Endodermal cell (in vitro differentiated cells): ENCODE measurements at places on chromosomes 11 and 22. TPM values are rescaled to one million over a fixed set of nuclear protein-coding genes. Genes with fewer than 3 reads are reported as not detected.

GRCh38 chr22:17191163-17191784, 28.0 kb downstream of the ADA2 start:
- no peak overlapping the region for H3K4me3 ChIP-seq
- H3K4me1 ChIP-seq, result no peaks in the 10 kb centered on the region
- no peak overlapping the region for H3K27ac ChIP-seq
- no peak for DNase-seq

- H3K4me3 ChIP-seq, result no peak overlapping the region
- no peak overlapping the region for H3K27ac ChIP-seq
Observed at GRCh38 chr11:103671143-103671651, 365.2 kb upstream of the DDI1 start.

- no peaks in the 10 kb centered on the region for H3K36me3 ChIP-seq
- DNase-seq, result no peak
- no peak overlapping the region for H3K4me3 ChIP-seq
- H3K27me3 ChIP-seq, result no peaks in the 10 kb centered on the region
- H3K27ac ChIP-seq, result no peak overlapping the region
Observed at GRCh38 chr11:70246196-70246595, 24.3 kb upstream of the PPFIA1 start.

RAPSN gene
- total RNA-seq, result 0.40 to 0.61 TPM in 2 of 3 replicates, not detected in the other

TSSK2 gene
- not detected in 2 replicates for total RNA-seq

GRCh38 chr22:32318361-32318760, 39.3 kb upstream of the RFPL3 start:
- no peak overlapping the region for H3K4me3 ChIP-seq
- H3K4me1 ChIP-seq, result no peaks in the 10 kb centered on the region
- peak; percentile 13 for DNase-seq
- no peak overlapping the region for H3K27ac ChIP-seq
- H3K36me3 ChIP-seq, result no peaks in the 10 kb centered on the region

- H3K4me3 ChIP-seq, result no peak overlapping the region
- H3K4me1 ChIP-seq, result no peaks in the 10 kb centered on the region
- DNase-seq, result peak; percentile 56
- H3K36me3 ChIP-seq, result peaks cover 3% of the 10 kb centered on the region
- no peaks in the 10 kb centered on the region for H3K27me3 ChIP-seq
- no peak overlapping the region for H3K27ac ChIP-seq
Observed at GRCh38 chr11:43925063-43925931, 17.1 kb upstream of the C11orf96 start.

DNA sequence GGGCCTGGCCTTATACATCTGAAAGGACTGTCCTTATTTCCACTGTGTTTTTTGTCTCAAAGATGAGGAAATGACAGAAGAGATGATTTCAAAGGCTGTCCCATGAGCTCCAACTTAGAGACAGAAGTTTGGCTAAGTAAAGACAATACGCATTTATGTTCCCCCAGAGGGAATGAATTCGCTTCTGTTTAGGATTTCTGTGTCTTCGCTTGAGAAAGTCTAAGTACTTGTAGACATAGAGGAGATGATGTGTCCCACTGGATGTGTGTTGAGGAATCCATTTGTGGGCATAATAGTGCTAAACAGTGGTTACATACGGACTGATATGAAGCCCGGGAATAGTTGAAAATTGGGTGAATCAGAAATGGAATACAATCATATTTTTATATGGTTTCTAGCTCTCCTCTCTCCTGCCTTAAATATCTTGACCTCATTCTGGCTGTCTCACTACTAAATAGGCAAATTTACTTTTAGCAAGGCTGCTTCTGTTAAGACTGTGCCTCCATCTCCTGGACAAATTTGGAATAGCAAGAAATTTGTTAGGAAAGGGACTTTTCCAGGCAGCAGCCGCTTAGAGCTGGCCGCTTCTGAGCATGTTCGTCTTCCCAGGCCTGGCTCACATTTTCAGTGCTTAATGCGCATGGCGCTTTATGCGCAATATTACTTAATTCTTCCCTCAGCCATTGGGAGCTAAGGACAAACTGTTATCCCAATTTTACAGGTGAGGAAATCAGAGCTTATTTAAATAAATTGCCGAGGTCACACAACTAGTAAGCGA, 1.9 kb upstream of the PEX26 start:
- peaks cover 16% of the 10 kb centered on the region for H3K36me3 ChIP-seq
- DNase-seq, result peak; percentile 78
- no peak overlapping the region for H3K4me3 ChIP-seq
- peaks cover 6% of the 10 kb centered on the region for H3K4me1 ChIP-seq
- H3K27me3 ChIP-seq, result peaks cover 4% of the 10 kb centered on the region

- peaks cover 3% of the 10 kb centered on the region for H3K4me1 ChIP-seq
- H3K27me3 ChIP-seq, result no peaks in the 10 kb centered on the region
- H3K36me3 ChIP-seq, result no peaks in the 10 kb centered on the region
- DNase-seq, result no peak
Observed at GRCh38 chr11:12975195-12975594, 33.9 kb upstream of the RASSF10 start.

GRCh38 chr11:94656968-94657367, 89.8 kb downstream of the PIWIL4 start:
- no peaks in the 10 kb centered on the region for H3K27me3 ChIP-seq
- H3K27ac ChIP-seq, result no peak overlapping the region
- DNase-seq, result peak; percentile 75
- peaks cover 59% of the 10 kb centered on the region for H3K36me3 ChIP-seq
- H3K4me1 ChIP-seq, result peaks cover 11% of the 10 kb centered on the region

LGALS1 gene
- total RNA-seq, result 10.4 and 12.1 TPM in 2 replicates

SCGB2A2 gene
- not detected in 3 replicates for total RNA-seq

XNDC1N gene
- total RNA-seq, result 8.2 to 16.3 TPM (median 15.2 TPM) in 3 replicates

- no peaks in the 10 kb centered on the region for H3K36me3 ChIP-seq
- no peak overlapping the region for H3K4me3 ChIP-seq
- peaks cover 5% of the 10 kb centered on the region for H3K4me1 ChIP-seq
- no peaks in the 10 kb centered on the region for H3K27me3 ChIP-seq
- no peak overlapping the region for H3K27ac ChIP-seq
Observed at GRCh38 chr11:120343429-120343828, 7.2 kb downstream of the ARHGEF12 start.

- no peak overlapping the region for H3K27ac ChIP-seq
- no peaks in the 10 kb centered on the region for H3K27me3 ChIP-seq
- peaks cover 45% of the 10 kb centered on the region for H3K4me1 ChIP-seq
- DNase-seq, result peak; percentile 97
- peak overlapping the region; percentile 11 for H3K4me3 ChIP-seq
Observed at GRCh38 chr11:119373921-119374631, 7.4 kb downstream of the USP2 start.

CYP2D6 gene
- total RNA-seq, result 3.2 to 5.8 TPM (median 5.6 TPM) in 3 replicates

GRCh38 chr11:82992223-82992622, 79.5 kb downstream of the RAB30 start:
- H3K27ac ChIP-seq, result no peak overlapping the region
- H3K4me1 ChIP-seq, result no peaks in the 10 kb centered on the region
- no peak for DNase-seq
- peaks cover 21% of the 10 kb centered on the region for H3K27me3 ChIP-seq
- no peaks in the 10 kb centered on the region for H3K36me3 ChIP-seq

KCNQ1 gene
- 1.8 to 2.9 TPM (median 2.3 TPM) in 3 replicates for total RNA-seq

DNA sequence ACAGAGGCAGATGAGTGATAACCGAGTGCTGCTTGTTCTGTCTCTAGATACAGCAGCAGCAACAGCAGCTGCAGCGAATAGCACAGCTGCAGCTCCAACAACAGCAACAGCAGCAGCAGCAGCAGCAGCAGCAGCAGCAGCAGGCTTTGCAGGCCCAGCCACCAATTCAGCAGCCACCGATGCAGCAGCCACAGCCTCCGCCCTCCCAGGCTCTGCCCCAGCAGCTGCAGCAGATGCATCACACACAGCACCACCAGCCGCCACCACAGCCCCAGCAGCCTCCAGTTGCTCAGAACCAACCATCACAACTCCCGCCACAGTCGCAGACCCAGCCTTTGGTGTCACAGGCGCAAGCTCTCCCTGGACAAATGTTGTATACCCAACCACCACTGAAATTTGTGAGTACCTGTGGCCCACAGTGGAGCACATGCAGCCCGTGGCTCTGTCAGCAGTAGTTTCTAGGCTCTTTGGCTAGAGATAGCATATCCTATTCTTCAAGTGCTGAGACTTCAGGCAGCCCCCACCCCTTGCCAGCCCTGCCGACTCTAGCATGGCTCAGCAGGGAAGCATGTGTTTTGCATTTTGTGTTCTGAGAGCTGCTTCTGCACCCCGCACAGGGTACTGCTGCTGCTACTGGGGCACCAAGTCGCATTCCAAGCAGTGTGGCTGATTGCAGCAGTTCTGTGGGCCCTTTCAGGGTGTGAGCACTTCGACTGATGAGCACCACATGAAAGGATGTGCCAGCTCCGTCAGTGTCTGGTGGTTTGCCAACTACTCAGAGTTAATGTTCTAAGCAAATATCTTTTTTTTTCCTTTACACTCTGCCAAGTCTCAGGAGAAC, 59.2 kb downstream of the MED15 start:
- H3K27me3 ChIP-seq, result no peaks in the 10 kb centered on the region
- peaks cover 81% of the 10 kb centered on the region for H3K36me3 ChIP-seq
- H3K4me3 ChIP-seq, result no peak overlapping the region
- no peak for DNase-seq

PNPLA3 gene
- total RNA-seq, result 48.1 to 62.4 TPM (median 51.0 TPM) in 3 replicates

GRCh38 chr11:64851831-64852351, 7.4 kb upstream of the CDC42BPG start:
- H3K4me1 ChIP-seq, result no peaks in the 10 kb centered on the region
- no peak for DNase-seq
- H3K36me3 ChIP-seq, result peaks cover 12% of the 10 kb centered on the region

DNA sequence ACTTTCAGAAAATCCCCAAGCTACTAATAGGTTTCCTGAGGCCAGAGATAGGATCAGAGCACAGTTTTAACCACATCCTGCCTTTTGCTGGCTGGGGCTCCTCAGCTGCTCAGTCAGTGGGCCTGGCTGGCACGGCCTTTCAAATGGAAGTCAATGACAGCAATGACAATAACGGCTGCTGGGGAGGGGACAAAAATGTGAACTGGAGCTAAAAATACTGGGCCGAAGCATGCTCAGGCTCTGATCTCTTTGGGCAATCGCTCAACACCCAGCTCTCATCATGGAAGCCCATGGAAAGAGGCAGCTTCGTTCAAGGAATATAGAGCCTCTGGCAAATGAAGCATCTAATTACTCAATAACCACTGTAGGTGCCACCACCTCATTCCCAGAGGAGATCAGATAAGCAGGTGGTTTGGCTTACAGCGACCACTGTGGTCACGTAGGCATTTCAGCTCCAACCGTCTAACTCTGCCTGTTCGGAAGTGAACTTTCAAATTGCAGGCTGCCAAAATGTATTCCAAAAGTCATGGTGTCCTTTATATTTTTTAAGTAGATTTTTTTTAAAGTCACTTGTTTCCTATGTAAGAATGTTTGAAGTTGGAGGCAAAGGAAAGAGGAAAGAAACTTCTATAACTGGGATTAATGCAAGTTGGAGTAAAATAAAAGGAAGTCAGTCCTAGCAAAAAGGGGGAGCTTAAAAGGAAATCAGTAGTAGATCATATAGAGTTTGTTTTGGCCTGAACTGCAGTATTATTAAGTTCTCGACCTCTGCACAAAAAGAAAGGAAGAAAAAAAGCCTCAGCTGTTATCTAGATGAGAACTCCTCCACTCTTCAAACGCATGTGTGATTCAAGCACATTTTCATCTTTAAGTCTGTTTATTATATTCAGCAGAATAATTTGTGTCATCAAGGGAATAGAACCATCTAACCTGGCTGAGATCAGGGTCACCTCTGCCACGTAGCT, 14.1 kb downstream of the WT1 start:
- no peaks in the 10 kb centered on the region for H3K36me3 ChIP-seq
- H3K4me3 ChIP-seq, result no peak overlapping the region
- H3K27ac ChIP-seq, result no peak overlapping the region
- peaks cover 50% of the 10 kb centered on the region for H3K27me3 ChIP-seq
- H3K4me1 ChIP-seq, result no peaks in the 10 kb centered on the region

DNA sequence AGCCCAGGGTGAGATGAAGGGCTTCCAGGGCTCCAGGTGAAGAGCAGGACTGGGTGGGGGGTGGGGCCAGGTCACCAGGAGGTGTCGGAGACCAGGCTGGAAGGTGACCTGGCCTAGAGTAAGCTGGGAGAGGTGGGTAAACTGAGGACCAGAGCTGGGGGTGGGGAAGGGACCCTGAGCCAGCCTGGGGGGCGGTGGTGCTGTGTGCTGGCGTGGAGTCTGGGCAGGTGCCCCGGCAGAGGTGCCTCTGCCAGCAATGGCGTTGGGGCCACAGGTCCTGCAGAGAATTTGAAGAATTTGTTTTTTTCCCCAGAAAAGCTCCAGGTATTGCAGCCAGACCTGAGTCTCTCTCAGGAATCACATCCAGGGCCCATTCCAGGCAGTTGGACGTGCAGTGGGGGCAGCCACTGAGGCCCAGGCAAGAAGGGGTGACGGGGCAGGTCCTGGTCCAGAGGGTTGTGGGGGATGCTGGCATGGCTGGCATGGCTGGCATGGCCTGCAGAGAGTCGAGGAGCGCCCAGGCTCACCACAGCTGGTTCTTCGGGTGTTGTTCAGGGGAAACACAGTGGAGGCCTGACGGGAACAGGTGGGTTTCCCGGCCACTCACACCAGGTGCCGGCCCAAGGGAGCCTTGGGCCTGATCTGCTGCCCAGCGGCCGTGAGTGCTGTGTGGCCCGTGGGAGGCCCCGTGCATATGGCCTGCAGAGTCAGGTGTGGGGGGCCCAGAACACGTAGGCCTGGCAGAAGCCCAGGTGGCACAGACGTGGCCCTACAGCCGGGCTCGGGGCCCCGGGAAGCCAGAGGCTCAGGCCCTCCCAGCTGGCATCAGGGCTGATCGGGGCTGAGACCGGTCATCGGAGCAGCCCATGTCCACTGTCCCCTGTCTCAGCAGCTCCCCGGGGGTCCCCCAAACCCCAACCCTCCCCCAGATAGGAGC, 6.4 kb upstream of the MUC6 start:
- no peaks in the 10 kb centered on the region for H3K36me3 ChIP-seq
- H3K27ac ChIP-seq, result no peak overlapping the region
- no peaks in the 10 kb centered on the region for H3K27me3 ChIP-seq
- no peaks in the 10 kb centered on the region for H3K4me1 ChIP-seq
- DNase-seq, result no peak
- H3K4me3 ChIP-seq, result no peak overlapping the region

DNA sequence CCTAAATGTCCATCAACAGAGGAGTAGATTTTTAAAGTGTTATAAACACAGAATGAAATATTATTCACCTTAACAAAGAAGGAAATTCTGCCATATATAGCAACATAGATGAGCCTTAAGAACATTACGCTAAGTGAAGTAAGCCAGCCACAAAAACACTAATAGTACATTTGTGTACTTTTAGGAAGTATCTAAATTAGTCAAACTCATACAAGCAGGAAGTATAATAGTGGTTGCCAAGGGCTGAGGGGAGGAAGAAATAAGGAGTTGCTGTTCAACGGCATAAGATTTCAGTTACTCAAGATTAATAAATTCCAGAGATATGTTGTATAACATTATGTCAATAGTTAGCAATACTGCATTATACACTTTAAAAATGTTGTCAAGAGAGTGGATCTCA, 181.7 kb upstream of the ZC3H12C start:
- H3K27me3 ChIP-seq, result no peaks in the 10 kb centered on the region
- DNase-seq, result no peak
- no peak overlapping the region for H3K27ac ChIP-seq

DNA sequence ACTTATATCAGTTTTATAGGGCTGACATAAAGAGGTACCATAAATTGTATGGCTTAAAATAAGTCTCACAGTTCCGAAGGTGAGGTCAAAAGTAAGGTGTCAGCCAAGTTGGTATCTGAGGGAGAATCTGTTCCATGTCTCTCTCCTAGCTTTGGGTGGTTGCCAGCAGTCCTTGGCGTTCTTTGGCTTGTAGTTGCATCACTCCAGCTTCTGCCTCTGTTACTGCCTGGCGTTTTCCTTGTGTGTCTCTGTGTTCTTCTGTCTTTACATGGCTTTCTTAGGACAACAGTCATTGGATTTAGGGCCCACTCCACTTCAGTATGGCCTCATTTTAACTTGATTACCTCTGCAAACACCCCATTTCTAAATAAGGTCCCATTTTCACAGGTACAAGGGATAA, 16.7 kb downstream of the MMP7 start:
- no peak overlapping the region for H3K4me3 ChIP-seq
- no peak for DNase-seq
- H3K4me1 ChIP-seq, result no peaks in the 10 kb centered on the region
- no peak overlapping the region for H3K27ac ChIP-seq
